ENCODE measurements at places on chromosomes 4 and X.
A peak's percentile ranks its signal among the peaks of the same experiment; 100 is the strongest.

- DNase-seq: no peak
- H3K4me3 ChIP-seq: no peak overlapping the region
- H3K4me1 ChIP-seq: no peaks in the 10 kb centered on the region
- H3K27me3 ChIP-seq: no peaks in the 10 kb centered on the region
Observed at GRCh38 chr4:21205821-21206531, 505.7 kb downstream of the PACRGL start.

DNA sequence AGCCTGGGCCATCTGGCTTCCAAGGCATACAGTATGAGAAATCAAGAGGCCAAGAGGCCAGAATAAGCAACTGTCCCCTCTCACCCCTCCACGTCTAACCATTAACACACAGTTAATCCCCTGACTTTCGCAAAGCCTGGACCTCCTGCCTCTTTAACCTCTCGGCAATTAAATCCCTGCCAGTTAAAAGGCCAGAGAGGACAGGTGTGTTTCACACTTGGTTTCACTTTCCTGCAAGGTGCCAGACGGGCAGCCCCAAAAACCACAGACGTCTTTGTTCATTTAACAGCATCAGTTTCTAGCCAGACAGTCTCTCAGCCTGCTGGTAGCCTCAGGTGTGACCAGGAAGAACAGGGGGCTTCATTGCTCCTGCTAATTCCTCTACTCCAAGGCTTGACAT lies 91.1 kb upstream of the KIT start:
- peaks cover 9% of the 10 kb centered on the region for H3K4me1 ChIP-seq
- no peak overlapping the region for H3K27ac ChIP-seq
- no peaks in the 10 kb centered on the region for H3K36me3 ChIP-seq
- H3K4me3 ChIP-seq: no peak overlapping the region
- no peak for DNase-seq

GRCh38 chrX:82528525-82528924 lies 979.6 kb upstream of the POU3F4 start:
- H3K27me3 ChIP-seq: no peaks in the 10 kb centered on the region
- H3K4me3 ChIP-seq: no peak overlapping the region
- no peaks in the 10 kb centered on the region for H3K36me3 ChIP-seq
- H3K27ac ChIP-seq: no peak overlapping the region

GRCh38 chr4:48683784-48684666 lies 96.1 kb downstream of the FRYL start:
- H3K4me1 ChIP-seq: peaks cover 49% of the 10 kb centered on the region
- DNase-seq: no peak
- H3K27ac ChIP-seq: peak overlapping the region; percentile 33
- no peaks in the 10 kb centered on the region for H3K27me3 ChIP-seq

DNA sequence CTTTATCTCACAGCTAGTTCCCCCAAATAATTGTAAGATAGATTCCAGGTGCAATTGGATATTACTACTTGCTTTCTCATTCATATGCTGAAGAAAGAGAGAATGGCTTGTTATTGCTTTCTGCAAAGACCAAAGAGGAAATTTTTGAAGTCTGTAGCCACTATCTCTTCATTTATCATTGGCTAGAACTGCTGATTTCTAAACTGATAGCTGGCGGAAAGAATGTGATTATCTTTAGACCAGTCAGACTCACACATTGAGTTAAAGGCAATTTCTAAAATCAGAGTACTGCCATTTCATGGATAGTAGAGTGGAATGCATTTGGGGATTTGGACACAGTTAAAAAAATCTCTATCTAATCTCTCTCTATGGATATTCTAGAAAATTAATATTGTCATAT lies 12.4 kb upstream of the TMPRSS11E start:
- H3K36me3 ChIP-seq: no peaks in the 10 kb centered on the region
- H3K4me1 ChIP-seq: peaks cover 8% of the 10 kb centered on the region
- no peaks in the 10 kb centered on the region for H3K27me3 ChIP-seq
- H3K4me3 ChIP-seq: no peak overlapping the region
- no peak overlapping the region for H3K27ac ChIP-seq

DNA sequence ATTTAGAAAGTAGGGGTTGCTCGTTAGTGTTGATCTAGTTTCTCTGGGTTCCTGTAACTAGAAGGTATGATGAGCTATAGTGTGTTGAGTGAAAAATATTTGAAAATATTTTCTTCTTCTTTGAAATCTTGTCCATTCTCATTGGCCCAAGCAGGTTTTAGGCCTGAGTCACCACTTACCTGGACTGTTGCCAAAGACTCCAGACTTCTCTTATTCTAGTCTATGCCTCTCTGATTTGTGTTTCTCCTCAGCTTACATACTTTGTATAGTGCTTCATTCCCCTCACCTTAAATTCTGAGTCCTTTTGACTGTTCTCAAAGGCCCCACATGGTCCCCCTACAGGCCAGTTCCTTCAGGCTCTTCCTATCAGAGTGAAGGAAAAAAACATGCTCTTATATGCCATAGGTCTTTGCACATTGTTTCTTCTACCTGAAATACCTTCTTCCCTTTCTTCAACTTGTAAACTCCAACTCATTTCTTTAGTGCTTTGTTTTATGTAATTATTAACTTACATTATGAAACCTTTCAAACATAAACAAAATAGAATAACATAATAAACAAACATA lies 258.2 kb downstream of the PPP1R2C start:
- H3K36me3 ChIP-seq: no peaks in the 10 kb centered on the region
- H3K27me3 ChIP-seq: no peaks in the 10 kb centered on the region
- H3K4me3 ChIP-seq: no peak overlapping the region
- peak overlapping the region; percentile 67 for H3K27ac ChIP-seq

DNA sequence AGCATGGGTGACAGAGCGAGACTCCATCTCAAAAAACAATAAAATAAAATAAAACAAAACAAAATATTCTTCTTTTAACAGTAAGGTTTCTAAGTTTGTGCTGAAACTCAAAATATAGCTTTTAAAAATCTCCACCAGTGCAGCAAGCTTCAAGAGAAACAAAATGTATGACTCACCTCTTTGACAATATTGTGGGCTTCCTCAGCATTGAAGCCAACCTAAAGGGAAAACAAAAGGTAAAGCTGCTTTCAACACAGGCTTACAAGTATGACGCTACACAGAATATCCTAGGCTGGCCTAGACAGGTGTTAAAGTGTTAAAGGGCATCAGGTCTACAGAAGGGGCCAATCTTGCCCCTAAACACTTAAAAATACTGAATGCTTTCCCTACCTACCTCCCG lies 1.2 kb downstream of the DYNLT3 start:
- H3K4me3 ChIP-seq: peak overlapping the region; percentile 76
- H3K36me3 ChIP-seq: peaks cover 4% of the 10 kb centered on the region
- no peaks in the 10 kb centered on the region for H3K27me3 ChIP-seq
- peaks cover 20% of the 10 kb centered on the region for H3K4me1 ChIP-seq
- DNase-seq: no peak

- no peaks in the 10 kb centered on the region for H3K4me1 ChIP-seq
- H3K27ac ChIP-seq: no peak overlapping the region
- no peak for DNase-seq
- H3K4me3 ChIP-seq: no peak overlapping the region
Observed at GRCh38 chrX:148601034-148601433, 100.6 kb downstream of the AFF2 start.

DNA sequence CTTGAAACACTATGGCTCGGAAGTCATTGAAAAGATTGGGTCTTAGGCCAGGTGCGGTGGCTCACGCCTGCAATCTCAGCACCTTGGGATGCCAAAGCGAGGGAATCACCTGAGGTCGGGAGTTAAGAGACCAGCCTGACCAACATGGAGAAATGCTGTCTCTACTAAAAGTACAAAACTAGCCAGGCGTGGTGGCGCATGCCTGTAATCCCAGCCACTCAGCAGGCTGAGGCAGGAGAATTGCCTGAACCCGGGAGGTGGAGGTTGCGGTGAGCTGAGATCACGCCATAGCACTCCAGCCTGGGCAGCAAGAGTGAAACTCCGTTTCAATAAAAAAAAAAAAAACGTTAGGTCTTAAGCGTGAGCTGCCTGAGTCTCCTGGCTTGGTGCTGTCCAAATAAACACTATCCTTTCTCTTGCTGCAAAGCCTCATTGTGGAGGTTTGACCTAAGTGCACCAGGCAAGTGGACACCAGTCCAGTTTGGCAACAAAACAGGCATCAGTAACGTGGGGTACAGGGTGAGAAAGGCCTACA lies 185.9 kb downstream of the DHRSX start:
- no peak overlapping the region for H3K4me3 ChIP-seq
- H3K27ac ChIP-seq: no peak overlapping the region
- H3K4me1 ChIP-seq: peaks cover 6% of the 10 kb centered on the region

DNA sequence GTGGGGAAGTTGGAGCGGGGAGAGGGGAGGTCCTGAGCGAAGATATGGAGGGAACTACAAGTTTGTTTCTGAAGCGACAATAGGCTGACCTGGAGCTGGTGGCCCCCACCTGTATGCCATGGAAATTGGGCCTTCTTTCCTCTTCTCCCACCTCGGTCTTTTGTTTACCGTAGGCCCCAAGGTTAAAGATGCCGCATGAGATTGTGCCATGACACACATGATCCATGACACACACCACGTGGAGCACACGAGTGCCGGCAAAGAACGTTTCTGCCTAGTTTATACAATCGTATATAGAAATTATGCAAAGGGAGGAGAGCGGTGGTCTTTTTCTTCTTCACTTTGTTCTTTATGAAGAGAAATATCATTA lies 408 bp downstream of the TMEM33 start:
- H3K27ac ChIP-seq: peak overlapping the region; percentile 92
- no peak for DNase-seq
- peaks cover 26% of the 10 kb centered on the region for H3K36me3 ChIP-seq
- H3K4me1 ChIP-seq: peaks cover 46% of the 10 kb centered on the region
- no peaks in the 10 kb centered on the region for H3K27me3 ChIP-seq

- H3K4me3 ChIP-seq: no peak overlapping the region
- H3K27ac ChIP-seq: no peak overlapping the region
- no peak for DNase-seq
- H3K4me1 ChIP-seq: peaks cover 26% of the 10 kb centered on the region
- H3K27me3 ChIP-seq: no peaks in the 10 kb centered on the region
- H3K36me3 ChIP-seq: peaks cover 9% of the 10 kb centered on the region
Observed at GRCh38 chr4:119233191-119233590, 20.7 kb downstream of the USP53 start.

- H3K27ac ChIP-seq: no peak overlapping the region
- no peak for DNase-seq
- peaks cover 56% of the 10 kb centered on the region for H3K4me1 ChIP-seq
- H3K27me3 ChIP-seq: no peaks in the 10 kb centered on the region
- no peak overlapping the region for H3K4me3 ChIP-seq
Observed at GRCh38 chr4:101200561-101200960, 146.8 kb downstream of the PPP3CA start.

DNA sequence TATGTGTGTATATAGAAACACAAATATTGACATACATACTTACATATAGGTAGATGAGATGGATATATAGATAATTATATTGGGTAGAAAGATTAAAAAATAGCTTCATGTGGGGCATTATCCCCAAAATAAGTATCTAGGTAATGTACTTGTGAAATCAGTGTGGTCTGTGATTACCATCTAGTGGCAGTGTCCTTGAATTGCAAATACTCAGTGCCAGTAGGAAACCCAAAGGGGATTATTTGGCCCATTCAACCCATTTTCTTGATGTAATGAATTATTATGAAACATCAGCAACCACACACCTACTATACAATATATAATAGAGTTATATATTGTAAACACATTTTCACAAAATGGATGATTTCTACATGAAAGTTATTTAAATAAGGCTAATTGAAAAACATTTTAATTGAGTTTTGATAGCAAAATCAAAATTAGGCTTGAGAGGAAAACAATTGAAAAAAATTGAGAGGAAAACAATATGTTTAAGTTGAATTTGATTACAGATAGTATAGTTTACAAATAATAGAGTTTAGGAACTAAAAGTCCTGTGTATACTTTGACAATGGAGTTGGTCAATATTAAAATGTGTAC lies 389.4 kb downstream of the GALNTL6 start:
- no peak for DNase-seq
- H3K27me3 ChIP-seq: no peaks in the 10 kb centered on the region
- H3K36me3 ChIP-seq: no peaks in the 10 kb centered on the region
- H3K4me3 ChIP-seq: no peak overlapping the region
- H3K27ac ChIP-seq: no peak overlapping the region

- no peaks in the 10 kb centered on the region for H3K4me1 ChIP-seq
- peaks cover 15% of the 10 kb centered on the region for H3K27me3 ChIP-seq
Observed at GRCh38 chr4:37794056-37794455, 32.4 kb upstream of the PGM2 start.

DNA sequence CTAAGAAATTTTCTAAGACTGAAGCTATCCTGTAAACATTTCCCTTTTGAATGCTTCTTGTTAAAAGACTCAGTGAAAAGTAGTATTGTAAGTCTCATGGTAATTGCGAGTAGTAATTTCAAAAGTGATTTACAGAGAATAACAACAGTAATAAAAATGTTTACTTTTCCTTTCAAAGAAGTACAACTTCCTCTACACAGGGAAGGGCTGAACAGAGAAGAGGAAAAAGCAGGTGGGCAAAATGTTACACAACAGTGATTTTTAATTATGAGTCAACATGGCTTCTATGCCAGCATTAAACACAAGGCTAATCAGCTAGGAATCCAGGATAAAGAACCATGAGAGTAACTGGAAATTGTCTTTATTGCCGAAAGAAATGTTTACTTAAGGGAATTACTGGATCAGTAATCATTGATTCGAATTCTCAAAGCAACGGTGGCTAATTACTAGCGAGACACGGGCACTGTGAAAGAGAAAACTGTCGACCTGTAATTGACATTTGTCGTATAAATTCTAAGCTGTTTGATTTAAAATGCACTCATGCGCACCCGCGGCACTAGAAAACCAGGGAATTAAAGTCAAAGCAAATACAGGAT lies 15.4 kb downstream of the UTP3 start:
- H3K27ac ChIP-seq: peak overlapping the region; percentile 85
- no peak for DNase-seq
- peaks cover 23% of the 10 kb centered on the region for H3K4me1 ChIP-seq
- peaks cover 5% of the 10 kb centered on the region for H3K36me3 ChIP-seq
- H3K27me3 ChIP-seq: no peaks in the 10 kb centered on the region

DNA sequence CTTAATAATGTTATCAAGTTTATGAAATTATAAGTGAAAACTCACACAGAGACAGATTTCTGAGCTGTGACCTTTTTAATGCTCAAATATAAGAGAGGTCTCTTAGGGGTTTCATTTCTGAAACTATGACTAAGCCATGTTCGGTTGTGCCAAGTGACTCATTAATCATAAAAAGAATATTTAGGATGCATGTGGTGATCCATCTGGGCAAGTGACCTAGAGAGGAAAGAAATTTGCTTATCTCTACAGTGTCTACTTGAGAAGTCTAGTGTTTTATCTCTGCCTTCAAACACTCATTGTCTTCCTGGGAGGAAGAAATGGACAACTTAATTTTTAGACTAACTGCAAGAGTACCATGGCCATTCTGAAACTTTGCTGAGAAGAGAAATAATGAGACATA lies 545.3 kb upstream of the GRID2 start:
- no peak for DNase-seq
- H3K4me3 ChIP-seq: no peak overlapping the region
- H3K27ac ChIP-seq: no peak overlapping the region
- no peaks in the 10 kb centered on the region for H3K36me3 ChIP-seq
- H3K27me3 ChIP-seq: no peaks in the 10 kb centered on the region

- no peak overlapping the region for H3K4me3 ChIP-seq
- H3K27me3 ChIP-seq: no peaks in the 10 kb centered on the region
- H3K27ac ChIP-seq: no peak overlapping the region
- no peak for DNase-seq
Observed at GRCh38 chrX:51456814-51457213, 39.6 kb downstream of the NUDT11 start.

GRCh38 chrX:80663331-80663730 lies 146.3 kb downstream of the BRWD3 start:
- no peak for DNase-seq
- peaks cover 3% of the 10 kb centered on the region for H3K36me3 ChIP-seq
- no peak overlapping the region for H3K27ac ChIP-seq
- no peaks in the 10 kb centered on the region for H3K4me1 ChIP-seq
